Neural crest cell (in vitro differentiated cells): ENCODE measurements at places on chromosomes 5 and 9.
A peak's percentile ranks its signal among the peaks of the same experiment; 100 is the strongest.

GRCh38 chr5:39720136-39720535, 295.4 kb upstream of the DAB2 start:
- H3K27me3 ChIP-seq, result no peaks in the 10 kb centered on the region
- no peak overlapping the region for H3K4me3 ChIP-seq
- H3K27ac ChIP-seq, result no peak overlapping the region
- DNase-seq, result no peak
- no peaks in the 10 kb centered on the region for H3K4me1 ChIP-seq
- H3K36me3 ChIP-seq, result no peaks in the 10 kb centered on the region

GRCh38 chr9:117135501-117136098, 279.3 kb downstream of the ASTN2 start:
- no peak for DNase-seq
- H3K4me3 ChIP-seq, result no peak overlapping the region
- H3K27ac ChIP-seq, result no peak overlapping the region
- H3K36me3 ChIP-seq, result no peaks in the 10 kb centered on the region

- peaks cover 22% of the 10 kb centered on the region for H3K4me1 ChIP-seq
- H3K4me3 ChIP-seq, result no peak overlapping the region
- H3K27me3 ChIP-seq, result no peaks in the 10 kb centered on the region
- no peaks in the 10 kb centered on the region for H3K36me3 ChIP-seq
- no peak overlapping the region for H3K27ac ChIP-seq
Measured at GRCh38 chr5:74028976-74029375, 403.0 kb downstream of the ARHGEF28 start.

DNA sequence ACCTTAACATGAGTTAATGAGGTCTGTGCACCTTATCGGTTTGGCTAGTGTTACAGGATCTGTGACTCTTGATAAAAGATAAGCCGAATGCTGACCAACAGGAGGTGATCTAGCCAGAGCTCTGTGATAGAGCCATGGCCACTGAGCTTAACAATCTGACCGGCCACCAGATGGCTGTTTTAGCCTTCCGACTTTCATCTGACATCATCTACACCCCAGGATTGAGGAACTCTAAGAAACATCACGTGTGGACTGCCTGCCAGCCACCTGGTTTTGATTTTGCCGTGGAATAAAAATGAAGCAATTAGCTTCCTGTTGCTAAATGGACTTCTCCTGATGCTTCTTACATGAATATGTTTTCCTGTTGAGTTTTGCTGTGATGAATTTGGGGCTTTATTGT, 281.3 kb downstream of the CEMIP2 start:
- H3K27ac ChIP-seq, result no peak overlapping the region
- no peak overlapping the region for H3K4me3 ChIP-seq
- peaks cover 6% of the 10 kb centered on the region for H3K4me1 ChIP-seq

DNA sequence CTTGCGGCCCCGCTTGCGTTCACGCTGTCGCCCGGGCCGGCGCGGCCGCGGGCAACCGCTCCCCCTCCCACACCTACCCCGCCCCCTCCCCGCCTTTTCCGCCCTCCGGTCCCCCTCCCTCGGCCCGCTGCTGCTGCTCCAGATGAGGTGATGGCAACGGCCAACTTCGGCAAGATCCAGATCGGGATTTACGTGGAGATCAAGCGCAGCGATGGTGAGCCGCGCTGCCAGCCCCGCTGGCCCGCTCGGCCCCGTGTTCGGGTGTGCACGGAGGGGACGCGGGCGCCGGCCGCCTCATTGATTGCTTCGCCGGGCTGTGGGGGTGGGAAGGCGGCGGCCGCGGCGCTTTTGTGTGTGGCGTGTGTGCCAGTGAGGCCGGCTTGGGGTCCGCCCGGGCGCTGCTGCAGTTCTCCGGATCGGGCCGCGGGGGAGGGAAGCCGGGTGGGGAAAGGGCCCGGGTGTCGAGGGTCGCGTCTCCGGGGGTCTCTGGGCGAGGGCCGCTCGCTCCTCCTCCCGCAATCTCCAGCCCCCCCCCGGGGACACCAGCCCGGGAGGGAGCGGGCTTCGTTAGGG, 403 bp downstream of the KIF2A start:
- H3K27ac ChIP-seq, result peak overlapping the region; percentile 84
- peaks cover 2% of the 10 kb centered on the region for H3K36me3 ChIP-seq
- no peaks in the 10 kb centered on the region for H3K27me3 ChIP-seq

DNA sequence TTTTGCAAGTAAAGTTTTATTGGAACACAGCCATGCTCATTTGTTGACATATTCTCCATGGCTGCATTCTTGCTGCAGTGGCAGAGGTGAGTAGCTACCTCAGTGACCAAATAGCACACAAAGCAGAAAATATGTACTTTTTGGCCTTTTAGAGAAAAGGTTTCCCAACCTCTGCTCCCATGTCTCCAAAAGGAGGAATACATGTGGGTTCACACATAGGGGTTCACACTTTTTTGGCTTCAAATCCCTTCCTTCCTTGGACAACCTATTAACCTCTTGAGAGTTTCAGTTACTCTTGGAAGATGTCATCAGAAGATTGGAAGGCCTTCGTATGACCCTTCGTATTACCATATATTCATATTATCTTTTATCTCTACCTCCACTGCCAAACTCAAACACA, 285.1 kb upstream of the TUT7 start:
- H3K4me1 ChIP-seq, result peaks cover 27% of the 10 kb centered on the region
- no peak overlapping the region for H3K4me3 ChIP-seq
- no peak for DNase-seq
- no peaks in the 10 kb centered on the region for H3K27me3 ChIP-seq
- no peaks in the 10 kb centered on the region for H3K36me3 ChIP-seq
- no peak overlapping the region for H3K27ac ChIP-seq

DNA sequence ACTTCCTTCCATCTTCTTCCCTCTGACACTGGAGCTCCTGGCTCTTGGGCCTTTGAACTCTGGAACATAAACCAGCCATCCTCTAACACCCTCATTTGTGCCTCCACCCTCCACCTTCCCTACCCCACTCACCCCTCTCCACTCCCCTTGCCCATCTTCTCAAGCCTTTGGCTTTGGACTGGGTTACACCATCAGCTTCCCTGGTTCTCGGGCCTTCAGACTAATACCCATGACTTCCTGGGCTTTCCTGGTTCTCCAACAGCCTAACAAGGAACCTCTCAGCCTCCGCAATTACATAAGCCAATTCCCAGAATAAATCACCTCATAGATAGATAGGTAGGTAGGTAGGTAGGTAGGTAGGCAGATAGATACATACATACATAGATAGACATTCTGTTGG, 67.1 kb downstream of the FREM1 start:
- peaks cover 47% of the 10 kb centered on the region for H3K36me3 ChIP-seq
- DNase-seq, result no peak
- peaks cover 8% of the 10 kb centered on the region for H3K4me1 ChIP-seq
- peak overlapping the region; percentile 38 for H3K27ac ChIP-seq
- no peak overlapping the region for H3K4me3 ChIP-seq

DNA sequence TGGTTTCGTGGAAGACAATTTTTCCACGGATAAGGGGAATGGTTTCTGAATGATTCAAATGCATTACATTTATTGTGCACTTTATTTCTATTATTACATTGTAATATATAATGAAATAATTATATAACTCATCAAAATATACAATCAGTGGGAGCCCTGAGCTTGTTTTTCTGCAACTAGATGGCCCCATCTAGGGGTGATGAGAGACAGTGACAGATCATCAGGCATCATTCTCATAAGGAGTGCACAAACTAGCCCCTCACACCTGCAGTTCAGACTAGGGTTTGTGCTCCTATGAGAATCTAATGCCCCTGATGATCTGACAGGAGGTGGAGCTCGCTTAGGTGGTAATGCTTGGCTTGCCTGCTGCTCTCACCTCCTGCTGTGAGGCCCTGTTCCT, 6.4 kb downstream of the ISCA1 start:
- peaks cover 11% of the 10 kb centered on the region for H3K36me3 ChIP-seq
- no peak for DNase-seq
- H3K4me3 ChIP-seq, result no peak overlapping the region

DNA sequence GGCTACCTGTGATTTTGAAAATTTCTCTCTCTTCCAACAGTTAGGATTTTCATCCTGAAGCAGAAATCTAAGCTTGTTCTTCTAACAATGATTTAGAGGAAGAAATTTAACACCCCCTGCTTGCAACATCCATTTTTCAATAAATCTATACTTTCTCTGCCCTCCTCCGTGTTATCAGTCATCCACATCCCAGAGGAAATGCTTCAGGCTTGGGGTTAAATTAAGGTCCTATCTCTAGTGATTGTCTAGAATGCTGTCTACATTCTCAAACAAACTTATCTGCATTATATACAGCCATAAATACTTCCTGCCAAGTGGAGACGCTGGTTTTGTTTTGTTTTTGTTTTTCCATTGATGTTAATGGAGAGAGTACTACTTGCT, 371.0 kb downstream of the CSNK1G3 start:
- H3K27me3 ChIP-seq, result no peaks in the 10 kb centered on the region
- peaks cover 2% of the 10 kb centered on the region for H3K36me3 ChIP-seq
- H3K27ac ChIP-seq, result no peak overlapping the region
- no peak overlapping the region for H3K4me3 ChIP-seq

DNA sequence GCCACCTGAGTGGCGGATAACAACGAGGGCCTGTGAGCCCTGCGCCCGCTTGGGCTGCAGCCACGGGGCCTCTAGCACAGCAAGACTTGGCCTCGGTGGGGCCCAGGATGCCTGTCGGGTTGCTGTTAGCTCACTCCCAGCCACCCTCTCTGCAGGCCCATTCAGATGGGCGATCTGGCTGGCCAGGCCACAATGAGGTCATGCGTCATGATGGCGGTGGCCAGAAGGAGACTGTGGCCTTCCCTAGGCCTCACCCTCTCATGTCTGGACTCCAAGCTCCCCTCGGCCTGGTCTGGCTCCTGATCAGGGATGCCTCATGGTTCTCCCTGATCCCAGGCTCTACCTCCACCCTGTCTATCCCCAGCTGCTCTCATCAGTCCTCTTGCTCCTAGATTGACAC, 19.0 kb upstream of the TCOF1 start:
- H3K4me3 ChIP-seq, result no peak overlapping the region
- H3K27me3 ChIP-seq, result no peaks in the 10 kb centered on the region
- H3K4me1 ChIP-seq, result peaks cover 33% of the 10 kb centered on the region
- no peak for DNase-seq
- H3K27ac ChIP-seq, result no peak overlapping the region

- peaks cover 22% of the 10 kb centered on the region for H3K4me1 ChIP-seq
- no peak for DNase-seq
- H3K4me3 ChIP-seq, result no peak overlapping the region
- H3K36me3 ChIP-seq, result peaks cover 14% of the 10 kb centered on the region
- peak overlapping the region; percentile 19 for H3K27ac ChIP-seq
Measured at GRCh38 chr9:112119225-112120029, 55.7 kb downstream of the SUSD1 start.

DNA sequence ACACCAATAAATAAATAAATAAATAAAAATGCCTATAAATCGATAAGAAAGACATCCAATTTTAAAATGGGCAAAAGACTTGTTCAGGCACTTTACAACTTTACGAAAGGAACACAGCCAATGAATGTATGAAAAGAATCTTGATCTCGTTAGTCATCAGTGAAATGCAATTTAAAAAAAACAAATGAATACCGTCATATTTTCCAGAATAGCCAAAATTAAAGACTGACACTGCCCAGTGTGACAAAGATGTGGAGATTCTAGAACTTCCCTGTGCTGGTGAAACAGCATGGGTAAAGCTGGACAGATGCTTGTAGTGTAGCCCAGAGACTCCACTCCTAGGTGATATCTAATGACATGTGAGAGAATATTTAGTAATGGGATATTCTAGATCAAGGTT, 127.1 kb downstream of the GOLPH3 start:
- H3K27ac ChIP-seq, result no peak overlapping the region
- H3K4me3 ChIP-seq, result no peak overlapping the region
- DNase-seq, result no peak
- peaks cover 29% of the 10 kb centered on the region for H3K4me1 ChIP-seq

DNA sequence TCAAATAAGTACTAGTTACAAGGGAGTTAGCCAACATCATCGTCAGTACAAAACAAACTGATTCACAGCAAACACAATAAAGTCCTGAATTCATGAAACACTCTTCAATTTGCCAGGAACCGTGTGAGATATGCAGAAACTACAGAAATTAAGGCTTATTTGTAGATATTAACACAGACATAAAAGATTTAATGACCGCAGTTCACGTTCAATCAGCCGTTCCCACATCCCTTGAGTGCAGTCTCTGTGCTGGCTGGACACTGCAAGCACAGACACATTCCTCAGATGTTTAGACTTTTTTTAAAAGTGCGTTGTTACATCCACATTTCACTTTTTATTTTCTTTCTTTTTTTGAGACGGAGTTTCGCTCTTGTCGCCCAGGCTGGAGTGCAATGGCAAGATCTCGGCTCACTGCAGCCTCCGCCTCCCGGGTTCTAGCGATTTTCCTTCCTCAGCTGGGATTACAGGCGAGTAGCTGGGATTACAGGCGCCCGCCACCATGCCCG, 566 bp upstream of the CEP78 start:
- DNase-seq, result no peak
- no peak overlapping the region for H3K4me3 ChIP-seq
- H3K36me3 ChIP-seq, result peaks cover 8% of the 10 kb centered on the region
- no peaks in the 10 kb centered on the region for H3K27me3 ChIP-seq

DNA sequence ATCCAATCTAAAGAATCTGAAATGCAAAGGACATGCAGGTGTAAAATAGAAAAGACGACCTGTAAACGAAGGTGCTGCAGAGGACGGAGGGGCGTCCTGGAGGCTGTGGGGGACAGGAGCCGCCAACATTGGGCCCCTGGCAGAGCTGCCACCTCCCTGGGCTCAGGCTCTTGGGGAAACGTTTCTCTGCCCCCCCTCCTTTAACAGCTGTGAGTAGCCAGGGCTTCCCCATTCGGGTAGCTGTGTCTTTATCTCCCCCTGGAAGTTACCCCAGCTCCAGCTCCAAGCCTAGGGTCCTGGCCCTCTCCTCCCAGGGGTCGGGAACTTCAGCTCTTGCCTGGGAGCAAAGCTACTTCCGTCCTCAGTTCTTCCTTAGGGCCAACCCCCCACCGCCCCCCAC, 51.5 kb downstream of the PSD2 start:
- no peaks in the 10 kb centered on the region for H3K36me3 ChIP-seq
- H3K27me3 ChIP-seq, result peaks cover 63% of the 10 kb centered on the region
- peaks cover 3% of the 10 kb centered on the region for H3K4me1 ChIP-seq
- no peak for DNase-seq

DNA sequence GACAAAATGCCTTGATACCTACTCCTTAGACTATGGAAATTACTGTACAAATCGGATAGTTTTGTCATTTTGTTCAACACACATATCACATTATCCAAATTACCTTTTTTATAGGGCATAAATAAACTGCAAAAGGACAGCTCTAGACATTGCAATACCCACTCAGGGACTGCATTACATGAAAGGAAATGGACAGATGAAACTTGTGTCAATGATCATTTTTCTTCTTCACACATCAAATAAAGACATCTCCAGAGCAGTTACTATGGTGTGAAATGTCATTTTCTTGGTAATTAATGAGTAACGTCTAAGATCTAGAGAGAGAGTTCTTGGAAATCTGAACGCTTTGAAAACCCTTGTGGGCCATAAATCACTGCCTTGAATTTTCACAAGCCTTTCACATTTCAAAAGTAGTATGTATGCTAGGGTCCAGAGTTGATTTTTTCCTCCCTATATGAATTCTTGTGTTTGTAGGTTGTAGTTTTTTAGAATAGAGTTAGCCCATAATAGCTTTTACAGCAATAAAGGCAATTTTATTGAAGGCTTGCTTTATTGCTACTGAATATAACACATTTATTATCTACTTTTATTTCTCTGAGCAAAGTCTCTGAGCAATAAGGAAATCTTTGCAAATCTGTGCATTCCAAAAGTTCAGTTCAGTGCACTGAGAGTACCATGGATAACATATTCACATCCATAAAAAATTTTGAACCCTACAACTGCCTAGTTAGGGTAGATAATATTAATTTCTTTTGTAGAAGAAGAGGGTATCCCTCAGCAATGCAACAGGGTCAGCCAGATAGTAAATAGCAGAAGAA, 358.0 kb upstream of the PCSK5 start:
- no peaks in the 10 kb centered on the region for H3K36me3 ChIP-seq
- H3K4me3 ChIP-seq, result no peak overlapping the region
- H3K27me3 ChIP-seq, result no peaks in the 10 kb centered on the region
- H3K27ac ChIP-seq, result no peak overlapping the region
- no peaks in the 10 kb centered on the region for H3K4me1 ChIP-seq
- DNase-seq, result no peak
